ENCODE measurements at places on chromosomes 2 and 18. TPM values are rescaled to one million over a fixed set of nuclear protein-coding genes. Genes with fewer than 3 reads are reported as not detected.

Gene CABYR
- 0.23 TPM for total RNA-seq

Gene COL4A4
- 4.0 TPM for total RNA-seq

DNA sequence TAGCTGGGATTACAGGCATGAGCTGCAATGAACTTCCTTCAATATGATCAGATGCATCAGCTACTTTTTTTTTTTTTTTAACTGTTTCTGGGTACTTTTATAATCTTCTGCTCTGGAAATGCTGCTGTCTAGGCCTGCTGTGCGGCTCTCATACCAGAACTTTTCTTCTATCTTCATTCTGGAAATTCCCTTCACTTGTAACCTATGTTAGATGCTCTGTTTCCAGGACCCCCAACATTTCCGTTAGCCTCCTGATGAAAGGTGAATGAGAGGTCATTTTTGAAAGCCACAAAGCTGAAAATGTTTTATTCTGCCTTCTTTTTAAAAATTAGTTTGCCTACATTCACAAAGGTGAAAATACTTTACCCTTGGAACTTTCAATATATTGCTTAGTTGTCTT, 8.6 kb downstream of the AGFG1 start:
- no peak for DNase-seq
- no peaks in the 10 kb centered on the region for H3K36me3 ChIP-seq
- H3K4me3 ChIP-seq, result no peak overlapping the region
- H3K27me3 ChIP-seq, result no peaks in the 10 kb centered on the region
- no peak overlapping the region for H3K27ac ChIP-seq

- DNase-seq, result no peak
- H3K27ac ChIP-seq, result no peak overlapping the region
- no peak overlapping the region for H3K4me3 ChIP-seq
Measured at GRCh38 chr2:37354531-37354930, 10.1 kb downstream of the QPCT start.

- no peak overlapping the region for H3K4me3 ChIP-seq
- no peaks in the 10 kb centered on the region for H3K36me3 ChIP-seq
- no peak for DNase-seq
- H3K27ac ChIP-seq, result no peak overlapping the region
- H3K27me3 ChIP-seq, result no peaks in the 10 kb centered on the region
Measured at GRCh38 chr2:98412751-98413458, 31.8 kb upstream of the INPP4A start.
